A549 treated with CORT108297 at 1 μM for 4 hours (cell line): ENCODE measurements at places on chromosomes 1 and 21. TPM values are rescaled to one million over a fixed set of nuclear protein-coding genes. Genes with fewer than 3 reads are reported as not detected.

The ATP6V1G3 gene
- not detected in 5 replicates for total RNA-seq

The LCE3D gene
- total RNA-seq = 0.44 to 1.3 TPM (median 0.64 TPM) in 5 replicates

The SLAMF9 gene
- 0.13 to 0.83 TPM (median 0.40 TPM) in 5 replicates for total RNA-seq

The IFT25 gene
- total RNA-seq = 26.3 to 40.4 TPM (median 26.8 TPM) in 5 replicates

The CFHR4 gene
- not detected in 5 replicates for total RNA-seq

The TMEM79 gene
- 6.8 to 10.2 TPM (median 8.9 TPM) in 5 replicates for total RNA-seq

The BTBD19 gene
- 2.1 to 3.5 TPM (median 2.9 TPM) in 5 replicates for total RNA-seq

The ATAD3C gene
- total RNA-seq = not detected in 5 replicates

The CYP4B1 gene
- not detected in 5 replicates for total RNA-seq

The ARHGEF16 gene
- 3.6 to 5.8 TPM (median 5.0 TPM) in 5 replicates for total RNA-seq

The PLEKHA6 gene
- 20.6 to 31.2 TPM (median 27.2 TPM) in 5 replicates for total RNA-seq

The CELA2A gene
- 0.10 to 0.13 TPM in 2 of 5 replicates, not detected in the others for total RNA-seq

The ZNF683 gene
- total RNA-seq = not detected in 5 replicates

The LIPI gene
- total RNA-seq = not detected in 5 replicates

The A3GALT2 gene
- total RNA-seq = not detected in 5 replicates

The WNT9A gene
- 6.5 to 10.7 TPM (median 8.7 TPM) in 5 replicates for total RNA-seq

The CLCA4 gene
- not detected in 5 replicates for total RNA-seq

The PRRX1 gene
- 0.06 TPM in 1 of 5 replicates, not detected in the others for total RNA-seq
